ENCODE measurements at places on chromosomes 6 and 20. TPM values are rescaled to one million over a fixed set of nuclear protein-coding genes. Genes with fewer than 3 reads are reported as not detected.

- peak; percentile 62 for DNase-seq
Observed at GRCh38 chr6:131694832-131695426, 6.3 kb downstream of the OR2A4 start.

The PI16 gene
- not detected for total RNA-seq

The SEL1L2 gene
- not detected for total RNA-seq

DNA sequence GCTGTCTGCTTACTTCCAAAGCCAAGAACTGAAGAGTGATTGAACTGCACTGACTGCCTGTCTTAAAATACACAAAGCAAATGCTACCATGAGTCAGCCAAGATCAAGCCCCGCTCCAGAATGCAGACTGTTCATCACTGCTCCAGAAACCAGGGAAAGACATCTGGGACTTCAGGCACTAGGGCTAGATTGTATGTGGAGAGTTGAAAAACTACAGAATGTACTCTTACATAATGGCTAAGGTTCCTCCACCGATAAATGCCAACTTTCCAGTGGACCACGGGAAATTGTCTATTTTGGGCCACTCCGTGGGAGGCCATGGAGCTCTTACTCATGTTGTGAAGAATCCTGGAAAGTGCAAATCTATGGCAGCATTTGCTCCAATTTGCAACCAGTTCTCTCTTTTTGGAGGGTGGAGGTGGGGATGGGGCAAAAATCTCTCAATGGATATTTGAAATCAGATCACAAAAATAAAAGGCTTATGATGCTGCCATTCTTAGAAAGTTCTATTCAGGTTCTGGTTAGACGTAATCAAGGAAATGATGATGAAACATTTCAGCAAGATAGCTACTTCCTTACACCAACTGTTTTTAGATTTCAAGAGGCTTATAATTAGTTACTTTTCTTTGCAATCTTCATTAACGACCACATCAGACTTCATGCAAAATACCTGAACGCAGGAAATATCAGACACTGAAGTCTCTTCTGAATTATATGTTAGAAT lies 11.8 kb upstream of the CAP2 start:
- DNase-seq = no peak

- no peak for DNase-seq
Observed at GRCh38 chr20:59291740-59292383, 8.5 kb upstream of the EDN3 start.

- peak; percentile 6 for DNase-seq
Observed at GRCh38 chr6:167907837-167908681, 81.3 kb downstream of the AFDN start.

GRCh38 chr20:47349365-47350180 lies 6.9 kb downstream of the ZMYND8 start:
- DNase-seq = no peak

The SLC17A3 gene
- total RNA-seq = not detected

The PRR18 gene
- total RNA-seq = 0.27 TPM

The ZNF334 gene
- 4.2 TPM for total RNA-seq

DNA sequence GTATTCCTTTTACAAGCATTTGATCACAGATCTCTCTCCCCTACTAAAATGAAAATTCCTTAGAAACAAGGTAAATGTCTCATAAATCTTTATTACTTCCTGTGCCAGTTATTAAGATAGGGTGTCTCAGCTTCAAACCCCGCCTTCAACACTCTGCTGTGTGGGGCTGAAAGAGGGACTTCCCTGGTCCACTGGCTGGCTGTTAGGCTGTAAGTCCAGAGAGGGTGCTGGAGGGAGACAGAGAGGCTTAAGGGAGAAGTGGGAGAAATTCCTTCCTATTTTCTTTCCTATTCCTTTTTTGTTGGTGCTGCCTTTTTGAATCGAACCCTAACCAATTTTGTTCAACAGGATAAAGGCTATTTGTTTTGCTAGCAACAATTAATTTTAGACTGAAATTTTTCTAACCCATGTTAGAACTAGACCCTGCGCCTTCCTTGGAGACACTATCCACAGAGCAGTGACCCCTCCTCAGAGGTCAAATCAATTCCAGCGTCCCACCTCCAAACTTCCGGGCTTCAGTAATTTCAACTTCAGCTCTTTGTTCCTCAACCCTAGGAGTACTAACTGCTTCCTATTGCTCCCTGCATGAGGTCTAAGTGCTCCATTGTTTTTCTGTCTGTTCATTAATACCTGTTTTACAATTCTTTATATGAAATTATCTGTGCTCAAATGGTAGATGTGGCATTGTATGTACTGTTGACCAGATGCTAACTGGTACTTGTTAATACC lies 207.5 kb upstream of the OPRM1 start:
- no peak for DNase-seq

The EYA4 gene
- total RNA-seq = not detected

DNA sequence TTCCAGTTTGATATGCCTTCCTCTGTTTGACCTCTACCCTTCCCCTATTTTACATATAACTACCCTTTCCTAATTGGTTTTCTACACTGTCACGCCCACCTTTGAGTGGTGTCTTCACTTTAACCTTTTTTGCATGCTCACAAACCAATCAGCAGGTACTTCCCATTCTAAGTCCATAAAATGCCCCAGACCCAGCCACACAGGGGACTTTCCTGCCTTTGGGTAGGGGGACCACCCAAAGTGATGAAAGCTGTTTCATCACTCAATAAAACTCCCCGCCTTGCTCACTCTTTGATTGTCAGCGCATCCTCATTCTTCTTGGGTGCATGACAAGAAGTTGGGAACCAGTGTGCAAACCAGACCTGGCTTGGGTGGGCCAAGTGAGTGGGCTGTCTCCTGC lies 20.5 kb upstream of the SNRPC start:
- DNase-seq = peak; percentile 48

- DNase-seq = no peak
Observed at GRCh38 chr6:158439255-158439654, 120.6 kb upstream of the TMEM181 start.

- no peak for DNase-seq
Observed at GRCh38 chr20:25504366-25505135, 80.8 kb downstream of the NINL start.

GRCh38 chr6:79246891-79247290 lies 12.4 kb upstream of the HMGN3 start:
- DNase-seq = no peak

The VARS1 gene
- 153 TPM for total RNA-seq

GRCh38 chr20:38601216-38602184 lies at the start of gene ARHGAP40:
Gene ARHGAP40, plus strand, starts transcription at chr20:38601809.
- DNase-seq = peak; percentile 58

- DNase-seq = no peak
Observed at GRCh38 chr6:109034526-109034925, 60.1 kb downstream of the SESN1 start.

DNA sequence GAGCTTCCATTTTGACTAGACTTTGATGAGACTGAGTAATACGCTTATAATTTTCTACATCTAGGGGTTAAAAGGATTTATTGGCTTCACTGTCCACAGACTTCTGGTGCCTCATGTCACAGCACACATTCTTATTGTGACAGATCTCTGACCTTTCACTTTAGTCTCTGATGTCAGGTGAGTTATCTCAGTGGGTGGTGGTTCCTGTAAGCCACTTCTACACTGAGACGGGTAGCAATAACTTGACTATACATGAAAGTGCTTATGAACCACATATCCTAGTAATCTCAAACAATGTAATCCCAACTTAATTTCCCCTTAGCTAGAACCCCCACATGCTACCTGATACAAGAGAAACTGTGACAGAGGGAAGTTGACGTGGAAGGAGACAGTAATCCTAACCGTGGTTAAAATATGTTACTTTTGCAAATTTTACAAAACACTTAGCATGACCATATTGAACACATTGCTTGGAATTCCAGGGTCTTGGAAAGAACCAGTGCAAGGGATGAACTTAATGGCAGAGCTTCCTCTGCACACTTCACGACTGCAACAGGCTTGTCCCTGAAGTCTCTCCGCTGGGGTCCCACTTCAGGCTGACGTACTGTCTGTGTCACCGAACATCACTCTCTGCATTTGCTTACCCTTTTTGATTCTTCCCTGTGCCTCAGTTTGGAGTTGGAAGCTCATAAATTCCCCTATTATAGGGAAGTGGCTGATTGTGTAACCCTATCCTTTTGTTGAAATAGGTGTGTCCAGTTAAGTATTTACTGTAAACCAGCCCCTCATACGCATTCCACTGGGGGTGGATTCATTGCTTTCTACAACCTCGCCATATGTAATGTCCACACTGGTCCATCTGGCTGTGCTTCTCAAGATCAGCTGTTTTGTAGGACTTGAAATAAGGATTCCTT lies 6.4 kb upstream of the TRIM40 start:
- DNase-seq = peak; percentile 20

- DNase-seq = peak; percentile 36
Observed at GRCh38 chr6:68634726-68635411, at the start of gene ADGRB3. Gene ADGRB3, plus strand, starts transcription at chr6:68635282. Its CDS starts 3,394 bp downstream, at chr6:68638676.

The VSX1 gene
- total RNA-seq = not detected

DNA sequence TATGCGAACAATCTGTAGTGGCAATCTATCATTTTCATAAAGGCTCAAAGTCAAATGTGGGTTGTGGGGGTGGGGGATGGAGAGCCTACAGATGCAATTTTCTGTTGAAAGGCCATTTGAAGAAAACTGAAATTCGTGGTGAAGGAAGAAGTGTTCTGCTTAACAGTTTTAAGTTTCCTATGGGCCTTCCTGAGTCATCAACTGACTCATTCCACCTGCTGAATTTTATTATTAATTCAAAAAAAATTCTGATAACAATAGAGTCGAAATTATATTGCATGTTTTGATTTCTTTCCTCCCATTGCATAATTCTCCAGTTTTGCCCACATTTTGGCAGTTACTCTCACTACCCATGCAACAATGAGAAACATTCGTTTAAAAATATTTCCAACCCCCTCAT lies 622.3 kb upstream of the ARID1B start:
- DNase-seq = peak; percentile 73

DNA sequence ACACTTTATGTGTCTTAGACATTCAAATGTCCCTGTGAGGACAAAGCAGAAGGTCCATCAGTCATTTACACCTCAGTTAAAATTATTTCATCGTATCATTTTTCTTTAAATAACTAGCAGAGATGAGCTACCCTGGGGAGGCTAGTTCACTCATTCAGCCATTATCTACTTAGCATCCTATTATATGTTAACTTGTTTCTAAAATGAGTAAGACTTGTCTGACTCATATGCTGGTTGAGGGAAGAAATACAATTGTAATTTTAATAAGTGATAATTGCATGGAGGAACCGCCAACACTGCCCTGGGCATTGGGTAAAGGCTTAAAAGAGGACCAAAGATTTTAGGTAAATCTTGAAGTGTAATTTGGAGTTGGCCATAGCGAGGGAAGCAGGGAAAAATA lies 12.4 kb upstream of the PTPRK start:
- DNase-seq = no peak

The MLN gene
- not detected for total RNA-seq

The SLC32A1 gene
- total RNA-seq = not detected

The NMBR gene
- total RNA-seq = not detected

The GJE1 gene
- total RNA-seq = not detected

DNA sequence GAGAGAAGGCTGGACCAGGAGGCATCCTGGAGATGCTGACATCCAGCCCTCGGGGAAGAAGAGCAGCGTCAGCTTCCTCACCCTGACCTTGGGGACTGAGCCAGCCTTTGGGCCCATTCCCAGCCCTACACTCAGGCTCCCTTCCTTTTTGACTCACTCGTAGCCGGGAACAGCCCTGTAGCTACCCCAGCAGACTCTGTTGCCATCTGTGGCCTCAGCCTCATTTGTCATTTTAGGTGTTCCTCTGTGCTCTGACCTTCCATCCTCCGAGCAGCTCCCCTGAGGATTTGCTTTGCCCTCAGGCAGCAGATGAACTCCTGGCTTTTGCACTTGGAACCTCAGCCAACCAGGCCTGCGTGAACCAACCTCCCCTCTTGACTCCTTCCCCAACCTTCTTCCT lies 67.5 kb downstream of the ELOVL2 start:
- DNase-seq = no peak

The LMBRD1 gene
- 15.9 TPM for total RNA-seq

DNA sequence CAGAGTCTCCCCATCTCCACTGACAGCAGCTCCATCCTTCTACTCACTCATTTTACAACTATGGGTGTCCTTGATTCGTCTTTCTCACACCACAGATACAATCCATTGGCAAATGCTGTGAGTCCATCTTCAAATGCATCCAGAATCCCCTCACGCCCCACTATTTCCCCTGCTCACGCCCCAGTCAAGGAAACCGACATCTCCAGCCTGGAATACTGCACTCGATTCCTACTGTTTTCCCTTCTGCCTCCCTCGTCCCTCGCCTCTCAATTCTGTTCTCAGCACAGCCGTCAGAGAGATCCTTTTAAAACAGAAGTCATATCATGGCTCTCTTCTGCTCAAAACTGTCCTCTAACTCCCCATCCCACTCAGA lies 4.7 kb downstream of the HLA-B start:
- no peak for DNase-seq

DNA sequence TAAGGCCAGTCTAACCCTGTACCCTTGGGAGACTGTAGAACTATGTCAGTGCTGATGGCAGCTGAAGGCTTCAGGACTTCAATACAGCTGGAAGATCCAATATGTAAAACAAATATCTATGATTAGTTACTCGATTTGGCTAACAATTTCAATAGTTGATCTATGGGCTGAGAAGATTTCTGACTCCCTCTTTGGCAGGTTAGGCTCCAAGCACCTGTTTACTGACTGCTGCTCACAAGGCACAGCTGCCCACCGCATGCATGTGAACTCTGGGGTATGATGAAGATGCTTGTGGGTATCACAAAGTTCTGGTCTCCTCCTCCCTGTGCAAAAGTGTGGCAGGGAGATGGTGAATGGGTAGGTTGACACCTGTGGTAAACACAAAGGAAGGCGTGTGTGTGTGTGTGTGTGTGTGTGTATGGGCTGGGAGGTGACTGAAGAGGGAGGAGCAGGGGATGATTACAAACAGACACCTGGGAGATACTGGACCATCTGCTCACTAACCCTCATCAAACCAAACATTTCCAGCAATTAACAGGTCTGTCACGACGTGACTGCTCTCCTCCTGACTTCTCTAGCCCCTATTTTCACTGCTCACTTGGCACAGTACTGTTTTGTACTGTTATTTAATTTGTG lies 18.1 kb downstream of the ELMO2 start:
- no peak for DNase-seq

The FERMT1 gene
- total RNA-seq = 0.52 TPM

GRCh38 chr20:33348136-33348937 lies 53.0 kb downstream of the CDK5RAP1 start:
- no peak for DNase-seq

DNA sequence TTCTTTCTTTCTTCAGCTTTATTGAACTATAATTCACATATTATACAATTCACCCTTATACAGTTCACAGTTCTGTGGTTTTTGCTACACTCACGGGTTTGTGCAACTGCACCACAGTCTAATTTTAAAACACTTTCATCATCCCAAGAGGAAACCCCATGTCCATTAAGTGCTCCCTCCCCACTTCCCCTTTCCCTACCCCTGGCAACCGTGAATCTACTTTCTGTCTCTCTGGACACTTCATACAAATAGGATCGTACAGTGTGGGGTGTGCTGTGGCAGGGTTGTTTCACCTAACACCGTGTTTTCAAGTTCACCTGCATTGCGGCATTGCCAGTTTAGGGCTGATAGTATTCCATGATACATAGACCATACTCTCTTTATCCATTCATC lies 118.8 kb downstream of the PHACTR3 start:
- no peak for DNase-seq
